NCI-H1930 (cell line): ENCODE measurements at places on chromosomes 4 and X.

DNA sequence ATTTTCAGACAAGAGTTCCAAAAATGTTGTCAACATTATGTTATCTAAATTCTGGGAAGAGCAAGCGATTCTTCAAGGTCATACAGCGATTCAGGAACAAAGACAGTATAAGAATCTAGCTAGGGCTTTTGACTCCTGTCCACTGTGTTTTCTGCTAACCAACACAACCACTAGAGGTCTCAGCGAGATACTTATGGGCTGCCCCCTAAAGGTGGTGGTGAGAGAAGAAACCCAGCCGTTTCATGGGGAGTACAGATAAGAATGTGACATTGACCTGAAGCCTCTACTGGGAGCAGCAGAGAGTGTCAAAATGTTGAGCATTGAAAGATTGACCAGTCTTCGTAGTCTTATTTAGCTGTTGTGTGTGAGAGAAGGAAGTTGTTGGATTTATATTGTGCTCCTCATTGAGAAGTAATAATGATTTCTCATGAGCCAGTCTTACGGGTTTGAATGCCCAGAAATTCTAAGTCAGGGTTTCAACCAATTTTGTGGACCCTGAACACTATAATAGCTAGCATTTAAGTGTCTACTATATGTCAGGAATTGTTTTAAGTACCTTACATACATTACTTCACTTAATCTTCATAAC lies 168.3 kb downstream of the SPRY1 start:
- DNase-seq = peak; percentile 43

DNA sequence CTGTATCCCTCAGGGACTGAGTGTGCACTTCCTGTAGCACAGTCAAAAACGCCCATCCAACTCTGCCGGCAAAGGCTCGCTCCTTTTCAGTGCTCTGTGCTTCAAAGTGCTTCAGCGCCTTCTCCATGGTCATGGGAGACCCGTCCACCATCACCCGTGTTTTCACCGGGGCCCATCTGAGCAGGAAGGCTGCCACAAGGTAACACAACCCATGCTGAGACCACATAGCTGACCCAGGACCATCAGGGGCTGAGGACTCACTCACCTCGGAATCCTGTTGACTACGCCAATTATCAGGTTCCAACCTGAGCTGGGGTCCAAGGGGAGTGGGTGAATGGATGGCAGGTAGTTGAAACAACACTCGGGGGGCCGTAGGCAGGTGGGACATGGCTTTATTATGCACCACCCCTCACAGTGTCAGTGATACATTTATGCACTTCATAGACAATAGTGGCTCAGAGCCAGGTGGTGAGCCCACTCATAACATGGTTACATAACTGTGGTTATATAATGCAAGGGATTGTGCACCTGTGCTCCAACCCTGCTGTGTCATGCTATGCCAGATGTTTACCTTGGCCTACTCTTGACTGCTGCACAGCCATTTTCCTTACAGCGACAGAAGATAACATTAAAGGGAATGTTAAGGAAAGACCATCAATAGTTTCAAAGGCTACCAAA lies 227.8 kb downstream of the ADGRL3 start:
- DNase-seq = no peak

GRCh38 chr4:4791299-4792111 lies 68.0 kb upstream of the MSX1 start:
- no peak for DNase-seq

DNA sequence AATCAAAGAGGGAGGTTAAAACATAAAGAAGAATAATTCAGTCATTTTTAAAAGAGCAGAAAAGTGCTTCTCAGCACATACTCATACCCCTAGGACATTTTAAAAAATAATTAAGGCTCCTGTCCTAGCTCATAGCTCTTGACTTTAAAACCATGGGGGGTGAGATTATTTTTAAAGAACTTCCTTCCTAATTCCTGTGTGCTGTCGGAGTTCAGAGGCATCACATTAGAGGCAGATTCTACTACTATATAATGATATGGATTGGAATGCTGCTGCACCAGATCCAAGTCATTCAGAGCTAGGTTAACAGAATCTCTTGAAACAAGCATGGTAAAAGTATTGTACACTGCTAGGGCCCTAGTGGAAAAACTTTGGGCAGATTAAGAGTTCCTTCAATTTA lies 456.5 kb upstream of the ADGRL3 start:
- DNase-seq = no peak

GRCh38 chr4:182922501-182923284 lies 5.5 kb upstream of the DCTD start:
- DNase-seq = no peak

DNA sequence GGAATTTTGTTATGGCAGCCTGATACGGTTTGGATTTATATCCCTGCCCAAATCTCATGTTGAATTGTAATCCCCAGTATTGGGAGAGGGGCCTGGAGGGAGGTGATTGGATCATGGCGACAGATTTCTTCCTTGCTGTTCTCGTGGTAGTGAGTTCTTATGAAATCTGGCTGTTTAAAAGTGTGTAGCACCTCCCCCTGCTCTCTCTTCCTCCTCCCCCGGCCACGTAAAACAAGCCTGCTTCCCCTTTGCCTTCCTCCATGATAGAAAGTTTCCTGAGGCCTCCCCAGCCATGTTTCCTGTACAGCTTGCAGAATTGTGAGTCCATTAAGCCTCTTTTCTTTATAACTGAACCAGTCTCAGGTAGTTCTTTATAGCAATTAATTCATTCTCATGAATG lies 37.9 kb downstream of the SUPT20HL2 start:
- DNase-seq = no peak

DNA sequence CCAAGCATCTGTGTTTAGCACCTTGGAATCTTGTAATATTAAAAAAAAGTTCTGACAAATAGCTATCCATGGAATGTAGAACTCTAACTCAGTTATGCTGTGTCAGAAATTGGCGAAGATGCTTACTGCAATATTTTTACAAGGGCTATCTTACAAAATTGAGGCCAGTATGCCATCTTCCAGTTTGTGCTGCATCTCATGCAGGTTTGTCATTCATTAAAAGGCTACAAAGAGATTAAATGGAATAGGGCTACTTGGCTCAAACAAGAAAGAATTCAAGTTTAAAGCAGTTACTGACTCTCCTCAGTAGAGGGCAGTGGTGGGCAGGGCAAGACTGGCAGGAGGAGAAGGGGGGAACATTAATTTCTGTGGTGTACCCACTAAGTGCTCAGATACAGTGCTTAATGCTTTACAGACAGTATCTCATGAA lies 66.5 kb downstream of the SHROOM4 start:
- DNase-seq = no peak

- DNase-seq = no peak
These were observed 20.8 kb upstream of the MRFAP1 start for GRCh38 chr4:6619466-6620255.

- no peak for DNase-seq
These were observed 11.7 kb downstream of the MAGEE1 start for GRCh38 chrX:76439188-76439587.

GRCh38 chr4:101954975-101955678 lies 164.6 kb downstream of the BANK1 start:
- DNase-seq = no peak

DNA sequence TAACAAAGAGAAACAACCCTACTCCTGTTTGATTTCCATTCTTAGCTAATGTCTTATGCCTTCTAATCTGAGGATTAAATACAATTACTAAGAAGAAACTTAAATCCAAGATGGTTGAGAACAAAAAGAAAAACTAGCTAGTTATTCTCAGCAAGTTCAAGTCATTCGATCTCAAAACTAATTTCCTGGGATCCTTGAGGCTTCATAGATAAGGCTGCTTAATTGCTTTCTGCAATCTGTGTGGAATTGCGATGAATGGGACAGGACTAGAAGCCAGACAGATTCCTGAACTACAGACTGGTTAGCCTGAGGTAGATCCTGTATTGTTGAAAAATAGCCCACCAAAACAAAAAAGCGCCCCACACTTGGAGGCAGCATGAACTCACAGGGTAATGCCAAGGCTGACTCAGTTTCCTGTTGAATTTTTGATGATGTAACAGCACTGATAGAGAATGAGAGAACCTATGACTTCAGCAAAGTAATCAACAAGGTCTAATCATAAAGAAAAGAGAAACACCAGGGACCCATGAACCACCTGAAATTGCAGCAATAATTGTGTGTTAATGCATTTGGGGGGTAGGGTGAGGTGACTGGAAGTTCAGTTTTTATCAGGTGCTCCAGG lies 33.9 kb downstream of the KLHL15 start:
- no peak for DNase-seq

GRCh38 chr4:105128208-105128607 lies 18.5 kb upstream of the TET2 start:
- DNase-seq = no peak

GRCh38 chr4:99572527-99573240 lies 1.9 kb upstream of the MTTP start:
- no peak for DNase-seq

DNA sequence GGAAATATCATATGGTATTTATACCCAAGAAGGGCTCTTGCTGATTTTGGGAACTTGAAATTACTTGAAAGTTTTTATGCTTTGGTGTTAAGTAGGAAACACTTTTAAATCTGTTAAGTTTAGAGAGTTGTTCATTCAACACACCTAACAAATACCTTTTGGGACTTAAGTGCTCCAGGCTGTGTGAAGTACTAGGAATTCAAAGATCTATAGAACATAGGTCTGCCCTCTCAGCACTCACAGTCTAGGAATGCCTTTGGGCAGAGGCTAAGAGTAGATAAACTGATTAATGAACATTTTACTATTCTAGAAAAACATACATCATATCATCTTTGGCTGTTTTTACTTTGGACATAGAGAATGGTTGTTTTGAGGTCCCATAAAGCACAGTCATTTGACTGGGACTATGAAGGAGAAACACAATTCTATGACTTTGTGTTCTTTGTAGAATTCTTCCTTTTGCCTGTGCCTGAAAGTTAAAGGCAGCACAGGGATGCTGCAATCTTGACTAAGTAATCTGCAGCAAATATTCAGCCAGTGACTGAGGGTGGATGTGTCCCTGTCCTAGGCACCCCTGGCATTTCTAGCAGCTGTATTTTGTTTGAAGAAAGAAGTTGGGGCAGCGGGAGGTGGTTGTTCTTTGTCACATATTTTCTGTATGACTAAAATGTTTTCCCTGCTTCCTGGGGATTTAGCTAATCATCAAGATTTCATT lies 8.3 kb downstream of the BMP3 start:
- no peak for DNase-seq

DNA sequence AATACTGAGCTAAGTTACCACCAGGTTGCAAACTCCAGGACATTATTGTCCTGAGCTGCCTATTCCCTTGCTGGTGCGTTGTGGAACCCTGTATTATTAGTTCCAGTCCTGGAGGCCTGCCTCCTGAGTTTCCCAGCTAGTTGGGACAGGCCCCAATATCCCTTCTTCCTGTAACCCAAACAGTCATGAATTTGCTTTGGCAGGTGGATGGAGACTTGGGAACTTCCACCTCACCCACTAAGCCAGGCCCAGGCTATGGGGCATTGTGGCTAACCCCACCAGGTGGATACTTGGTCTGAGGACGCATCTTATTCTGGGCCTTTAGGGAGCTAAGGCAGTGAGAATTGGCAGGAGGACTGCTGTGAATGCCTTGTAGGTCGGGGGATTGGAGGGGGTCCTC lies 5.0 kb downstream of the RBM3 start:
- DNase-seq = no peak

- no peak for DNase-seq
These were observed 79.8 kb upstream of the OGT start for GRCh38 chrX:71453056-71453455.

DNA sequence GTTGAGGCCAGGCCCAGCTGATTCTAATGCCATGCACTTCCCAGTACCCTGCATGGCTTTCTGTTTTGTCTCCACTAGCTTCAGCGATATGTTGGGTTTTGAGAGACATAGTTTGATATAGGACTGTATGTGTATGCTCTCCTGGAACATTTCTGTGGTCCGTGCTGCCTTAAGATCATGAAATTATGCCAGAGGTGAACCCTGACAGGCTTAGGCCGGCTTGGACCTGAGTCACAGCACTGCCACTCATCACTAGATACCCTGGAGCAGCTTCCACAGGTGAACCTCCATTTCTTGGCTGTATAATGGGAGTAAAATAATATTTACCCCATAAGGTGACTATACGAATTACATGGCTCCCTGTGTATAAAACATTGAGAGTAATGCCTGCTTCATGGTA lies 6.4 kb downstream of the SGMS2 start:
- no peak for DNase-seq

DNA sequence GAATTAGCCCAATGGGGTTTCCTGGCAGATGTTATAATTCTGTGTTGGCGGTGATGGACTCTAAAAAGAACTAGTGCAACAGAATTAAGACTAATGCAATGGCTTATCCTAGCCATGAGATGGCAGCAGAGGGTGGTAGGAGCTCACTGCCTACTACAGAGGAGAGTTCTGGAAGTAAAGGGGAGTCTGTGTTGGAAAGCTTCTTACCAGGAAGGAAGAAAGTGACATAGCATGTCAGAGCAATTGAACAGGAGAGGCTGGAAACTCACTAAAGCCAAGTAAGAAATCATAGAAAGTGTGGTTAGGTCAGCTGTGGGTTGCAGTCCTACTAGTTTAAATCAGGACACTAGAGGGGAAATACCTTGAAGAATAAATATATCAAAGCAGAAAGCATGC lies 6.3 kb upstream of the TRPC5OS start:
- peak; percentile 1 for DNase-seq

DNA sequence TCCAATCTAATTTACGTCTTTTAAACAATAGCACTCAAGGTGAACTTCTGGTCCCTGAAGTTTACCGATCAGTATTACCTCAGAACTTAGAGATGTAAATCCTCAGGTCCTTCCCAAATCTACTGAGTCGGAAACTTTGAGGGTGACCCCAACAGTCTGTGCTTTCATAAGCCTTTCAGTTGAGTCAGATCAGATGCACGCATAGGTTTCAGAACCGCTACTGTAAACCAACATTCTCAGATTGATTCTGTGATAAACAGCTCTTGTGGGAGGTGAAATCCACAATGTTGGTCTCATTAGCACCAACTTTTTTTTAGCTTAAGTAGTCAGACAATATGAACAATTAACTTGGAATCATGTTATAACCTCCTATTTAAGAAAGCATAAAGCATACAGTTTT lies 86.0 kb downstream of the WWC2 start:
- no peak for DNase-seq

- DNase-seq = no peak
These were observed 370.4 kb downstream of the MID1IP1 start for GRCh38 chrX:39171686-39172085.

DNA sequence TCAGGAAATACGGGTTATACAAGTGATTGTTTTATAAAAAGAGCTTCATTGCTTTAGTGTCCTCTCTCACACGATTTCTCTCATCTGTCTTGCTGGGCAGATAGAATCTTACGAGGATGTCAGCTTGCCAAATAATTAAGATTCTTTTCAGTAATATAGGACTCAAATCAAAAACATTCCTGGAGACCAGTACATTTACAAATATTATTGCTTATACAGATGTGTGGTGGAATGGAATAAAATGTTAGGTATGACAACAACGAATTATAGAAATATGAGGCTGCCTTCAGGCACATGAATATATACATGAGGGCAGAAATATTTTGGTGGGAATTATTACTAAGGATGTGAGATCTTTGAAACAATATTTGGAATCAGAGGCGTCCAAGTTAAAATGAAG lies 88.9 kb downstream of the GC start:
- DNase-seq = no peak

- DNase-seq = no peak
These were observed 77.6 kb upstream of the MAP3K15 start for GRCh38 chrX:19592952-19593351.
